ENCODE measurements at places on chromosomes 16 and 17.

DNA sequence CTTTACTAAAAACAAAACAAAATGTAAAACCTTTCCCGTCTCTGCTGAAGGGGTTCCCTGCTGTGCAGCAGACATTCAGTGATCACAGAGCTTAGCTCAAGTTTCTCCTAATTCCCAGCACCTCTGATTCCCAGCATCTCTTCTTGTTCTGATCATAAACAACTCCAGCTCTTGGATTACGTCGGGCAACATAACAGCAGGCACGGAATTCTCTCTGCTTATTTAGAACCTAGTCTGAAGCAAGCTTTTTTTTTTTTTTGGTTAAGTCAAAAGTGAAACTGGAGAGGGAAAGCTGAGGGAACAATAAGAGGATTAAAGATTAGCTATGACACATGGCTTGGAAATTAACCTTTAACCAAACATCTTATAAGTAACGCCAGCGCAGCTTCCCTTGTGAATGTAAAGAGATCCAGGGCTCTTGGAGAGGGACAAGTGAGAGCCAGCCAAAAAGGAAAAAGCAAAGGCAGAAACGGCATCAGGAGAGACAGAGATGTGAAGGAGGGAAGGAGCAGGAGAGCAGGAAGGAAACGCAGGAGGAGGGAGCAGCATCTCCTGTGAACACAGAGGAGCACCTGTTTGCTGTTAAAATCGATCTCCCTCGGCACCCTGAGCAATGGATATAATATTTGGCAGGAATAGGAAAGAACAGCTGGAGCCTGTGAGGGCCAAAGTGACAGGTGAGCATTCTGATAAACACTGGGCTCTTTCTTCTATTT, at the start of gene BCO1:
TSS of gene BCO1 (plus strand) at position 394 of the 716 bp plus-strand sequence. CDS start at position 614, 220 bp downstream.
- no peak for DNase-seq

GRCh38 chr16:87956365-87957231, 5.4 kb downstream of the BANP start:
- peak; percentile 75 for DNase-seq

GRCh38 chr16:66325717-66326376, 40.6 kb upstream of the CDH5 start:
- DNase-seq: no peak

DNA sequence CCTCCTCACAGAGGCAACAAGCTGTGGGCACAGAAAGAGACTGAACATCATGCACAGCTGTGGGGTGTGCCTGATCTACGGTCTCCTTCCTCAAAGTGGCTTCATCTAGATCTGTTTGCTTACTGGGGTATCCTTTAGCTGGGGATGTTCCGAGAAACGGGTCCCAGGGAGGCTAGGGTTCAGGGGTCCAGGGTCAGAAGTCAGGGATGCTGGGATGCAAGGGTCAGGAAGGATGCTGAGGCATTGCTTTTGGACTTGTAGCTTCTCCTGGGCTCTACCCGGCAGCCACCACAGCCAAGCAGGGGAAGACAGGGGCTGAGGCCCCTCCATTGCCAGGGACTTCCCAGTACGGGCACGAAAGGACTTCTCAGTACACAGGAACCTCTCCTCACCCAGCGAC, 6.6 kb downstream of the CD300LG start:
- no peak for DNase-seq

GRCh38 chr16:66740010-66740409, 11.4 kb downstream of the DYNC1LI2 start:
- DNase-seq: no peak

DNA sequence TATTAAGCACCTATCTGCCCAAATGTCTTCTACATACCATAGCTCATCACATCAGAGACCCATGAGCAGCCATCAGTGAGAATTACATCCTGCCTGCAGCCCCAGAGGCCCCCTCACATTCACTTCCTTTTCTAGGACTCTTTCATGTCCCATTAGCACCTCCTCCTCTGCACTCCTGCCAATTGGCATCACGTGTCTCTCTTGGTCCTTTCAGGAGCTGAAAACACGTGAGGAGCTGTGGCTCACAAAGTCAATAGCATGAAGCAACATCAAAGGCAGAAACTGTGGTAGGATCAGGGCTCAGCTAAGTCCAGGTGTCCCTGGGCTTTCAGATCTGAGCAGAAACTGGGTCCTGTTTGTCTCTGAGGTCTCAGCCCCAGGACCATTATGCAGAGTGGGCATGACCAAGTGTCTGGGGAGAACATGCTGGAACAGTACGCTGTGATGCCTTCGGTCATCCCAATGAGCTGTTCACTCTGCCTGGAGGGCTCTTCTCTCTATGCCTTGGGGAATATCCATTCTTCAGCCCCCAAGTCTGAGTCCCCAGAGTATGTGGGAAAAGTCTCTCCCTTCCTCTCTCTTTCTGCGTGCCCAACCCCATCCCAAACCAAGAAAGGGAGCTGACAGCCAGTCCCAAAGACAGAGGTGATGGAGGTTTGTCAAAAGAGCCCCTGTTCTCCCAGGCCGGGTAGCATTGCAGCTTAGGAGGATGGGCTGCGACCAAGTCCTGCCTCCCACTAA, 457.0 kb upstream of the CDH5 start:
- no peak for DNase-seq

- DNase-seq: no peak
Measured at GRCh38 chr17:27349540-27350021, 55.7 kb downstream of the WSB1 start.

GRCh38 chr17:80064696-80065095, 28.3 kb downstream of the CCDC40 start:
- DNase-seq: no peak

- DNase-seq: no peak
Measured at GRCh38 chr16:47358816-47359215, 102.0 kb downstream of the ITFG1 start.

DNA sequence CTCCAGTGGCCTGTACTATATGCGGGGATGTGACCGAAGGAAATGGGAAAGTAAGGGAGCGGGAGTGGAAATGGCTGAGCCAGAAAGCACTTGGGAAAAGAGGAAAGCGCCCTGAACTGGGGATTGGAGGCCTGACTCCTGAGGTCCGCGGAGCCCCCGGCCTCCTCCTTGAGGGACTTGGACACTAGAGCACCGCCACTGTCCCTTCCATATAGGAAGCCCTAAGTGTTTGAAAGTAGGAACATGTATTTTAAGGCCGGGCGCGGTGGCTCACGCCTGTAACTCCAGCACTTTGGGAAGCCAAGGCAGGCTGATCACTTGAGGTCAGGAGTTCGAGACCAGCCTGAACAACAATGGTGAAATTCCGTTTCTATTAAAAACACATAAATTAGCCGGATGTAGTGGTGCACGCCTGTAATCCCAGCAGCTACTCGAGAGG, 530 bp upstream of the ZDHHC7 start:
- no peak for DNase-seq

Data from right atrium auricular region (tissue), 2 donors.